Activated CD8-positive, alpha-beta memory T cell treated with anti-CD3 and anti-CD28 coated beads for 1 hour (primary cell): ENCODE measurements at places on chromosomes 6 and 20.

GRCh38 chr6:11622156-11622555, 84.6 kb downstream of the TMEM170B start:
- no peak for DNase-seq

DNA sequence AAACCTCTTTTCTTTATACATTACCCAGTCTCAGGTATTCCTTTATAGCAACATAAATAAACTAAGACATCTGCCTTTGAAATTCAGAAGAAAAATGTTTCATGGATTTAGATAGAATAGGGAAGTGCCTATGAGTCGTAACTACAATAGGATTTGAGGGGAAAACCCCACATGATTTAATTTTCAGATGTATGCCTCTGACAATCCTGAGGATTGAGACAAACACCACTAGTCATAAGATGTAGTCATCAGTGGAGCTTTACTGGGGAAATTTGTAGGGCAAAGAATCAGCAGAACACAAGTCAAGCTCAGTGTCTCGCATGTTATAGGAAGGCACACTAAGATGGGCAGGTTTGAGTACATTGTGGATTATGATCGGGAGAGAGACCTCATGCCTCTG, 566.4 kb downstream of the BMP2 start:
- no peak for DNase-seq

DNA sequence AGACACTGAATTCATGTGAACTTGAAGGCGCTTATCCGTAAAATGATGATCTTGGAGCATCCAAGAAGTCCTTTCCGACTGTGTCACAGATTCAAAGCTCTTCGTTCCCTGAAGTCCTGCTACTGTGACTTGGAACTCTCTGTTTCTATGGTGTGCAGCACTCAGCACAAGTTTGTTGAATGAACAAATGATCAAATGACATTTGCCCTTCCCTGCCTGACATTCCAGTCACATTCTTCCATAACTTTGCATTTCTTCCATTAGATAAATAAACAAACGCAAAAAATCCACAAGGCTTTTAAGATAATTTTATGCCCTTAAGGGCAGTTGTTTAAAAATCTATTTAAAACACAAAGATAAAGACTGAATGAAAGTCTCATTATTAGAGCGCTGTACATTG, 39.9 kb downstream of the SGK1 start:
- DNase-seq = no peak

DNA sequence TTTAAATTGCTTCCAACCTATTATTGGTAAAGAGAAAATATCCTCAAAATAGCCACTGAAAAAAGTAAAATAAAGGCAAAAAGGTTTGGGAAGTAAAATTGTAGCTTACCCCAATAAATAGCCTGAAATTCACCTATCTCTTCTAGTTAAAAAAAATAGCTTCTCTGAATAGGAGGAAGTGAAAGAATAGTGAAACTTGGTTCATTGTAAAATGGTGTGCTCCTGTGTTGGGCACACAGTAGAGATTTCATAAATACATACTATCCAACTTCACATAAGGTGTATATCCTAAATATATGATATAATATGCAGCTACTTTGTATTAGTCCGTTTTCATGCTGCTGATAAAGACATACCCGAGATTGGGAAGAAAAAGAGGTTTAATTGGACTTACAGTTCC, 45.3 kb downstream of the CDK19 start:
- no peak for DNase-seq

- no peak for DNase-seq
Measured at GRCh38 chr6:63066055-63066704, 145.1 kb upstream of the FKBP1C start.

GRCh38 chr20:44173116-44173515, 13.9 kb downstream of the JPH2 start:
- no peak for DNase-seq

DNA sequence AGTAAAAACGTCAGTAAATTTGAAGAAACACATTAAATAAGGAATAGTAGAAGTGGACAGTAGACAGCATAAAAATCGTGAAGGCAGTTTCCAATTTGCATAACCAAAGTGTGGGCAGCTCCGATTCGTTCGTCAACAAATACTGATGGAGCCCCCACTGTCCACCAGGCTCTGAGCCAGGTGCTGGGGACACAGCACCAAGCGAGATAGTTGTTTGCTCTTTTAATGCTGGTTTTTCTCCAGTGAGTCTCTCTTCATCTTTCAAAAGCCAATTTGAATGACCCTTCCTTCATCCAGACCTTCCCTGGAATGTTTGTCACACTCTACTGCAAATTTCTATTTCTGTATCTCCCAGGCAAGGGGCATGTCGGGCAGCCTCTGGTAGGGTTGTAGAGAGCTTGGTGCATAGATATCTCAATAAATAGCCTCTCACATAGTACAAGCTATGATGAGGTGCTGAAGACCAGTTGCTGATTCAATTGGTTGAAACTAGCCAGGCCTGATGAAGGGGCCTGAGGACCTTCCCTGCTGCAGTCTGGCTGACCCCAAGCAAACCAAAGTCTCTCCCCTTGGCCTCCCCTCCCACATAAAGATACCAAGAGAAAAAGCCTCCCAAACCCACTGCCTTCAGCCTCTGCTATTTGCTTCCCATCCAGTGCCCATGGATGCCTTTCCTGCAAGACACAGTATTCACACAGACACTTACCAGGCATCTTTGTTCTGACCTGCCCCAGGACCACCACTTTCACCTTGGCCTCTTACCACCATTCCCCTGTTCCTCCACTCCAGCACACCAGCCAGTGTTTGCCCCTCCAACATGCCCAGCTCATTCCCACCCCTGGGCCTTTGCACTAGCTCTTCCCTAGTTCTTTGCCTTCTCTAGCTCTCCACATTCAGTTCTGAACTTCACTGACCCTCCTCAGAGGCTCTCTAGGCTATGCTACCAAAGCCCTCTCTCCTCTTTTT, 125.2 kb downstream of the CEBPB start:
- no peak for DNase-seq

GRCh38 chr6:164554700-164555476, 754.5 kb downstream of the C6orf118 start:
- no peak for DNase-seq

DNA sequence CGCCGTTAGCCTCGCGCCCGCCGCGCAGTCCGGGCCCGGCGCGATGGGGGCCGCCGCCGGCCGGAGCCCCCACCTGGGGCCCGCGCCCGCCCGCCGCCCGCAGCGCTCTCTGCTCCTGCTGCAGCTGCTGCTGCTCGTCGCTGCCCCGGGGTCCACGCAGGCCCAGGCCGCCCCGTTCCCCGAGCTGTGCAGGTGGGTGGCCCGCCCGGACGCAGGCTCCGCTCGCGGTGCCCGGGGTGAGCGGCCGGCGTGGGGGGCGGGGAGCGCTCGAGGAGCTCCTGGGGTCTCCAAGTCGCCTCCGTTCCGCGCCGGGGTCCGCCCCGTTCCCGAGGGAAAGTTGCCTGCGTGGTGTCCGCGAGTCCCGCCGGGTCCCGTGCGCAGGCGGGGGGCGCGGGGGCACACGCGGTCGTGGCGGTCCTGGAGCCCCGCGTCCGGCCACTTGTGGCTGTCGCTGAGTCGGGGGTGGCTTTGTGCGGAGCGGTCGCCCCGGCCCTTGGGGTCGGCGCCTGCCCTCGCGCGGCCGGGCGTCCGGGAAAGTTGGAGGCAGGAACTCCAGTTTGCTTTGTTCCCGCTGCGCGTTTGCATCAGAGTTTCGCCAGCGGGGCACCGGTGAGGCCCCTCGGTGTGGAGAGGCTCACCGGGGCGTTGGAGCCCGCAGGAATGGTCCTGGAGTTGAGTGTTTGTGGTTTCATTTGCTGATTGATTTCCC, 476 bp downstream of the IGF2R start:
- DNase-seq = no peak

GRCh38 chr20:41422953-41423352, 56.3 kb upstream of the EMILIN3 start:
- DNase-seq = no peak

GRCh38 chr6:107360476-107360875, 98.9 kb downstream of the PDSS2 start:
- no peak for DNase-seq

- DNase-seq = no peak
Measured at GRCh38 chr6:31243508-31243907, 28.4 kb downstream of the HLA-C start.

GRCh38 chr6:147311218-147311617, 107.0 kb downstream of the STXBP5 start:
- no peak for DNase-seq

DNA sequence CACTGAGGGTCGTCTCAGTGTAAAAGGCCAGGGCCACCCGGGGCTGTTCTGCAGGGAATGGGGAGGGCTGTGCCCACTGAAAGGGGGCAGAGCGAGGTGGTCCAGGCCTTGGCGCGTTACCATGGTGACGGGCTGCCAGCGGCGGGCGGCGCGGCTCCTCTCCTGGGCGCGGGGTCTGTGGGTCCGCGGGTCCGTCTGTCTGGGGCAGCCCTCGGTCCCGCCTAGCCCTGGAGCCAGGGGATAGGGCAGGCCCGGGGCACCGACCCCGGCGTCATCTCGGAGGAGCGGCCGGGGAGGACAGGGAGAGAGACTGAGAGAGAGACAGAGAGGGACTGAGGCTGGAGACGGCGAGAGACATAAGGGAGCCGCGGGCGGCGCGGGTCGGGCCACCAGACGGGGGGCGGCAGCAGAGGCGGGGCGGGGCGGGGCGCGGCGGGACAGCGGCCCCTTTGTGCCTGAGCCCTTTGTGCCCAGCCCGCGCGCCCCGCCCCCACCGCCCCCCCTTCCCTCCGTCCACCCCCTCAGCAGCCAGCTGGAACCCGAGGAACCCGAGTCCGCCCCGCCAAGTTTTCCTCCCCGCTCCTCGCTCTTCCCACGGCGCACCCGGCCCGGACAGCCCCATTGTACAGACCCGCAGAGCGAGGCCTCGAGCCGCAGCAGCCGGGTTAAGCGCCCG, at the start of gene KIAA1755:
KIAA1755 (minus strand) TSS at position 358 of the 676 bp plus-strand sequence; CDS start at position 123, 235 bp downstream.
- no peak for DNase-seq

DNA sequence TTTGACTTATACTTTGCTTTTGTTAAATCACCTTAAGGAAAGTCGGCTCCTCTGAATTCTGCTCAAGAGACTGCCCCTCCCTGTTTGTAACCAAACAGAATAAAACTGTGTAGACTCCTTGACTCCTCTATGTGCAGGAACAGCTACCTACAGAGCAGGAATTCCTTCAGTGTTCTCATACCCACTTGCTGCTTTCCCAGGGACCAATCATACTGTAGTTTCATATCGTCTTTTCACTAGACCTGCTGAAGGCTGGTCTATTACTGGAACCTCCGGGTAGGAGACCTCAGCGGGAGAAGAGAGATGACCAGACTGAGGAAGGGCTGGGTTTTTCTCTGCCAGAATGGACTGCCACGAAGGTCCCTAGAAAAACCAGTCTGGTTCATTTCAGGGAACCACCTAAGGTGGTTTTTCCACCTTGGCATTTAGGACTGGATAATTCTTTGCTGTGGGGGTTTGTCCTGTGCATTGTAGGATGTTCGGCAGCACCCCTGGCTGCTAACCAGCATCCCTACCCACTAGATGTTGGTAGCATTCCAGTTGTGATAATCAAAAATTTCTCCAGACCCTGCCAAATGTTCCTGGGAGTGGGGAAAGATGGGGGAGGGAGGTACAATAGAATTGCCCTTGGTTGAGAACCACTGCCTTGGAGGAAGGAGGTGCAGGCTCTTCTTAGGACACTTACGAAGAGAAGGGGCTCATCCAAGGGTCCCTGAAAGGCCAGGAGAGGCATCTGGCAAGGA, 80.5 kb downstream of the DNAAF9 start:
- DNase-seq = no peak

- peak; percentile 28 for DNase-seq
Measured at GRCh38 chr20:51318058-51318949, 224.2 kb downstream of the NFATC2 start.

GRCh38 chr6:42766163-42766670, 15.6 kb upstream of the BICRAL start:
- DNase-seq = no peak
